ENCODE measurements at places on chromosomes 2 and 18.

DNA sequence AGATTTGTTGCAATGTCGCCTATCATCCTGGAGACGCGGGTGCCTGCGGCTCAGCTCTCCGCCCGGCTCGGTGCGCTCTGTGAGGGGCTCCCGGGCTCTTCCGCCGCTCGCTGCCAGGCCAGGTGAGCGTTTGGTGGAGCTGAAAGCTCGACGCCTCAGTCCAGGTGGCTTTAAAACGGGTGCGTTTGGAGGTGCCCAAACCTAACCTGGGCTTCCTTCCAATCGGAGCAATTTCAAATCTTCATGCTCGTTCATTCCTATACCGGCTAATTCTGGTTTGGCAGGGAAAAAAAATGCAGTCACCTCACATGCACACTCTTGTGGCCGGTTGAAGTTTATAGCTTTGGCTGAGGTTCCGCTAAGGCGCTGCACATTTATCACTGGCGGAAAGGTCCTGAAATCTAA, at the start of gene SLC16A14:
SLC16A14 (minus strand) TSS at position 274 of the 405 bp plus-strand sequence. CDS start 9,572 bp downstream, outside the sequence.
- peak; percentile 55 for DNase-seq

DNA sequence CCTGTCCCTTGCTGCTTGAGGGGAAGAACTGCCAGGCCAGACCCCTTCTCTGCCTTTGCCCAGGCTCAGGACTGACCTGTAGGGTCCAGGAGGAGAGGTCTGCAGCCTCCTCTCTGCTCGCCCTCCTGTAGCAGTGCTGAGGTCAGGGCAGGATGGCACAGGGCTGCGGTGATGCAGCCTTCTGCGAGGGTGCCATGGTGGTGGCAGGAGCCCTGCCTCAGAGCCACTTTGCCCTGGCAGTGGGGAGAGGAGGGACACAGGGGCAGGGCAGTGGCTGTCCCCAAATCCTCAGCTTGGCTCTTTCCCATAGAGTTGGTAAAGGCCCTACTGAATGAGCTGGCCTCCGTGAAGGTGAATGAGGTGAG, 884 bp downstream of the PROM2 start:
- no peak for DNase-seq

- DNase-seq: peak; percentile 46
Measured at GRCh38 chr2:231708773-231709635, 679 bp downstream of the PTMA start.

DNA sequence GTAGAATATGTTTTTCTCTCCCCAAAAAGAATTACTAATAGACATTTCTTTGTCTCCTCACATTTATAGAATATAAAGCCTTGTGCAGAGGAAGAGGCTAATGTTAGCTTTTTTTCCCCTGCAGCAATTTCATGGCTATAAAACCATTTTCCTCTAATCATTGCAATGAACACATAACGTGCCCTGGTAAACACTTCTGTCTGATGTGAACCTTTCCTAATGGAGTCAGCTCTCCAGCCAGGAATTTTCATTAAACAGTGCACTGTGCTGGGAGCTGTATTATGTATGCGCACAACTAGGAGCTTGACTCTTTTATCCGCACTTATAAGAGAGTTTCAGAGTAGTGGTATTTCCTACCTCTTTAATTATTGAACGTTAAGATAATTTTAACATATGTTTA, 63.9 kb upstream of the SPATS2L start:
- no peak for DNase-seq

DNA sequence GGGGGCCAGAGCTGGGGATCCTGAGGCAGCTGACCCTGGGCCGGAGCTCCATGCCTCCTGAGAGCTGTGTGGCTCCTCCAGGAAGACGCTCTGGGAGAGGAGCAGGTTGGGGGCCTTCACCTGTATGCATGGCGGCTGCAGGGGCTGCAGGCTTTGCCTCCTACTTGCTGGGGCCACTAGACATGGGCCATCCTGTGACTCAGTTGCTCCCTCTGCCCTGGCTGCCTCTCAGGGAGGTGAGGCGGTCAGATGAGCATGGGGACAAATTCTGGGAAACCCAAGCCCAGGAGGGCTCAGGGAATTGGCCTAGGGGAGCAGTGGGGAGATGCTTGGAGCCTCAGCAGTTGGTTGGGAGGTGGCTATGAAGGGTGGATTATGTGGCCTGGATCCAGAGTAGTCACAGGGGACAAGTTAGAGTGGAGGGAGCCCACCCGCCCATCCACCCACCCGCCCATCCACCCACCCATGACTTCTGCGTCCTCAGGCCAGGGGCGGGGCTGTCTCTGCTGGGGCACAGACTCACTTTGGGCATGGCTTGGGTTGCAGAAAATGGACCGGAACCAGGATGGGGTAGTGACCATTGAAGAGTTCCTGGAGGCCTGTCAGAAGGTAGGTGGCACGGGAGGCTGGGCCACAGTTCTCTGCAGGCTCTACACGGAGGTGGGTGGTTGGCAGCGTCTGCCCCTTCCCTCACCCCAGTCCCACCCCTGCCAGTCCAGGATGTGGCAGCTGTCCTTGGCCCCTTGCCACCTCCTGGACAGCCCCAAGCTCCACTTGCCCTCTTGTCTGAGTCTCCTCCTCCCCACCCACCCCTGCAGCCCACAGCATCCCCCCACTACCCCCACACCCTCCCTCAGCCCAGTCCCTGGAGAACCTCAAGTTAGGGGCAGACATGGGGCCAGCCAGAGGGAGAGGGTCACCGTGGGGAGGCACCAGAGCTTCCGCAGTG, 19.5 kb upstream of the FAHD2A start:
- no peak for DNase-seq

DNA sequence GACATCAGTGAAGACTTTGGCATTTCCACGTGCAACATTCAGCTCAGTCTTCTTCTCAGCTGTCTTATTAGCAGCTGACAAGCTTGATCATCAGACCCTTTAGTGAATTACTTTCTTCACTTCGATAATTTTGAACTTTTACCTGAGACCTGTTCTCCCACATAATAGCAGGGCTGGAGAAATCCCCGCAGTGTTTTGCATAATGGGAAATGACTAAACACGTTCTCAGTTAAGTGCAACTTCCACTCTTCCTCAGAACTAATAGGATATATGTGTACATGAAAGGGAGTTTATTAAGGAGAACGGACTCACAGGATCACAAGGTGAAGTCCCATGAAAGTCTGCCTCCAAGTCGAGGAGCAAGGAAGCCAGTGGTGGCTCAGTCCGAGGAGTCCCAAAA, 28.8 kb upstream of the MBP start:
- no peak for DNase-seq

GRCh38 chr2:41836948-41837347, 210.9 kb upstream of the PKDCC start:
- peak; percentile 44 for DNase-seq

- DNase-seq: no peak
Measured at GRCh38 chr2:229205704-229206103, 65.4 kb downstream of the PID1 start.

GRCh38 chr18:57780318-57780705, 22.8 kb downstream of the ATP8B1 start:
- DNase-seq: no peak

DNA sequence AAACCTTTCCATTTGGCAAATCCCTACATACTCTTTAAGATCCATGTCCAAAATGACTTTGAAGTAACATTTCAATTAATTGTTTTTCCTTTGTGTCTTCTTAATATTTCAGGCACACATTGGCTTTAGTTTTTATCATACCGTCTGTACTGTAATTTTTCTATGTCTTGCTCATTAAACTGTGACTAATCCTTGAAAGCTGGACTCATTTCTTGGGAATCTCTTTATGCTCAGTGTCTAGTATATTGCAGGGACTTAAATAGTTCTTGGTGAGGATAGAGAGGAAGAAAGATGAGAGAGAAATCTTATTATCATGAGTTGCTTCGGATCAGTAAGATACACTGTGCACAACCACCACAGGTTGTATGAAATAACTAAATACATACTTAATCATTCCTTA, 448.3 kb upstream of the ST6GAL2 start:
- DNase-seq: no peak

GRCh38 chr18:41524674-41525470, 430.2 kb upstream of the PIK3C3 start:
- no peak for DNase-seq

DNA sequence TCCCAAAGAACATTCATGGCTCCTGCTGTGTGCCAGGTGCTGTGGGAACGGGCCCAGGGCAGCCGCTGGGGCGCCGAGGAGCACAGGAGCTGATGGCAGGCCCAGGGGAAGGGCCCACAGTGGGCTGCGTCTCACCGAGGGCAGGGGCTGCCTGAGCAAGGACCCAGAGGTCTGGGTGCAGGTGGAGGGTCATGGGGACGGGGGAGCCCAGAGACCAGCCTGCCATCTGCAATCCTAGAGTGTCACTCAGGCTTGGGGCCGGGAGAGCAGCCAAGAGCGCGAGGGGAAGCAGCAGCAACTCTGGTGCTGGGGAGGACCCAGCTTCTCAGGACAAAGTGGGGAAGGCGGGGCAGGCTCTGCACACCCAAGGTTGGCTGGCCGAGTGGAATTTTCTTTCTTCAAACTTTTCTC, 207.4 kb downstream of the HDAC4 start:
- no peak for DNase-seq

DNA sequence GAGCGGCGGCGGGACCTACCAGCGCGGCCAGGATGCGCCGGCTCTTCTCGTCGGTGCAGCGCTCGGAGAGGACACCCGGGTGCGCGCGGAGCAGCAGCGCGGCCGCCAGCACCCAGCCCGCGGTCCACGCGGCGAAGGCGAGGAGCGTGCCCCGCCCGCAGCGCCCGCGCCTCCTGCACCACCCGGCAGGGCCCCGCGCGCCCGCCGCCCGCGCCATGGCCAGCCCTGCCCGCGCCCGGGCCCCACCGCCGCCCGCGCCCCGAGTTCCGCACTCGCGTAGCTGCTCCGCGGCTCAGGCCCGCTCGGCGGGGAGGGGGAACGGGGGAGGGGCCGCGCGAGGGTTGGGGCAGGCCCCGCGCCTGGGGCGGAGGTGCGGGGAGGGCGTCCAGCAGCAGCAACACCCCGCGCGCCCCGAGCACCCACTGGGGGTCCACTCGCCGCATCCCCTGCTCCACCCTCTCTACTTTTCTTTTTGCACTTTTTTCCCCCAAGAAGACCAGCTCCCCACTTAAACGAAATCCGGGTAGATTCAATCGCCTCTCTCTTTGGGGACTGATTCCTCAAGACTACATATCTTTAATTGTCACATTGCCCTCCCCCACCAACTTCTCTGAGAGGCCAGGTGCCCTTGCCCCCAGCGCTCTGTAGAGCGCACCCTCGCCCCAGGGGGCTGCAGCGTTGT, at the start of gene DIPK1C:
DIPK1C (minus strand) TSS at position 266 of the 682 bp plus-strand sequence; CDS start at position 217, 49 bp downstream.
- DNase-seq: peak; percentile 9

DNA sequence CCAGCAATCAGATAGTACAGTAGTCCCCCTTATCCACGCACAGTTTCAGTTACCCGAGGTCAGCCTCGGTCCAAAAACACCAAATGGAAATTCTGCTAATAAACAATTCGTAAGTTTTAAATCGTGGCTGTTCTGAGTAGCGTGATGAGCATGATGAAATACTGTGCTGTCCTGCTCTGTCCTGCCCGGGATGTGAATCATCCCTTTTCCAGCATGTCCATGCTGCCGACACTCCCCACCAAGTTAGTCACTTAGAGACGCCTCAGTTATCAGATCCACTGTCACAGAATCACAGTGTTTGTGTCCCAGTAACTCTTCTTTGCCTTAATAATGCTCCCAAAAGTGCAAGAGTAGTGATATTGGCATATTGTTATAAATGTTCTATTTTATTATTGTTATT, 62.1 kb downstream of the MEX3C start:
- no peak for DNase-seq

DNA sequence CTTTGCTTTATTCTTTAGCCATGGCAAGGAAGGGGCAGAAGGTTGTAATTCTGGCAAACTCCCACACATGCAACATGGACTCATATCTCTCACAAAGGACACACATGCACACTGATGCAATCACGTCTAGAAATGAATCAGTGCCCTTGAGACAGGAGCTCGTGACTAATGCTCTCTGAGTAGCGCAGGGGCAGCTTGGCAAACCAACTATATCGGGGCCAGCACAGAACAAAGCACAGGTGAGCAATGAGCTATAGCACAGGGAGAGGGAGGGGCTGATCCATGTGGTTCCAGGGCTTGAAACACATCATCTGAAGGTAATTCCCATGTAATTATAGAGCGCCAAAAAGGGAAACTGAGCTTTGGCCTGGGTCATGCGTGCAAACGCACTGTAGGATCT, 165.2 kb upstream of the KLF7 start:
- DNase-seq: peak; percentile 89

- no peak for DNase-seq
Measured at GRCh38 chr2:29106980-29107388, 8.2 kb upstream of the CLIP4 start.

DNA sequence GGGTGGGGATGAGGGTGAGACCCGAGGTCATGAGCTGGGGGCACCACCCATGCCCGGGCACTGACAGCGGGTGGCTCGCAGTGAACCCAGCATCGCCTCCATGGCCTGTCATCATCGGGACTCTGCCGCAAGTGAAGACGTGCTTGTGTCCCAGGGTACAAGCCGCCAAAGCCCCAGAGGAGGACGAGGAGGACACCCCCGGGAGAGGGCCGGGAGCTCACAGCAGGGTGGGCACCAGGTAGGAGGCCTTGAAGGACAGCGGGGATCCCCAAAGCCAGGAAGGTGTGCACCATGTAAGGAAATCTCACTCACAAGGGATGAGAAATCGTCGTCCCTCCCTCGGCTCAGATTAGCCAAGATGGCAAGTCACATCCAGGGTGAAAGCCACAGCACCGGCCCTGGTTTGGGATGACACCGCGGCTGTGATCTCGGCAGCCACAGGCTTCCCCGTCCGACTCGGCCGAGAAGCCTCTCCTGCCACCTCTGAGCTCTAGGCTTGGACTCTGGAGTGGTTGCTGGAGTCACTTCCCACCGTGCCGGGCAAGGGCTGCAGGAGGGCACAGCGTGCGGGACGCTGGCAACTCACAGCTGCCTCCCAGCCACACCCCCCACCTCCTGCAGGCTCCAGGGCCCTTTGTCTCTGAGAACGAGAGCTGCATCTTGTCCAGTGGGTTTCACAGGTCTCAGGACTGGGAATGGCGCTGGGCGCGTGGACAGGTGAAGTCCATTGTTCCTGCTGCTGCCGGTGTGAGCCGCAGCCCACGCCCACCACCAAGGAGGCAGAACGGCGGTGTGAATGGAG, 81.6 kb upstream of the CTDP1 start:
- DNase-seq: no peak

DNA sequence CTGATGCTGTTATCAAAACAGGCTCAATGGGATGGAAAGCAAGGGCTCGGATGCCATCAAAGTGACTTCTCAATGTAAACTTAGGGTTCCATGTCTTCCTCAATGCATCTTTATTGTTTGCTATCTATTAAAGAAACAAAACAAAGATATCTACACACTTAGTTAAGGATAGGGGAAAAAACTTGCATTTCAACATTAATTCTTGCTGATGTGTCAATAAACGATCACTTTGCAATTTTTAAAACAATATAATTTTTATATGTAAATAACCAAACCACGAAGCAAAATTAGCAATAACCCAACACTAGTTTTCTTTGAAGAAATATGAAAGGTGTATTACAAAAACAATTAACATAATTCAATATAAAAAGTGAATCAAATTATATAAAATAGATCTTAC, 96.7 kb downstream of the STRN start:
- no peak for DNase-seq

DNA sequence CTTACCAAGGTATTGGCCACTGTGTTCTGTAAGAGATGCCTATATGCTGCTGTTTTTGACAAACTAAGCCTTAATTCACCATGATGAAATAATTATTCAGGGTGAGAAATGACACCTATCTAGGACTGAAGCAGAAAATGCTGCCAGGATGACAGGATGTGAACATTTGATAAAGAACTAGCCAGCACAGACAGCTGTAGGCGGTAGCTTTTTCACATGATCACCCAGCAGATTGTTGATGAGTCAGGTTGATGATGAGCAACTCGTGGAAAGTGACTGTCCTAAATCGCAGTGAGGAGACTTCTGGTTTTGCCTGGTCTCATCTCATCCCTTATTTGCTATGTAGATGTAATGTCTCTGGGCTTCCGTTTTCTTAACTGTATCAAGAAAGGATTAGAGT, 144.1 kb downstream of the PRPF40A start:
- peak; percentile 75 for DNase-seq

All from activated naive CD4-positive, alpha-beta T cell treated with anti-CD3 and anti-CD28 coated beads for 36 hours (primary cell).